Stimulated activated CD8-positive, alpha-beta memory T cell treated with anti-CD3 and anti-CD28 coated beads, Interleukin-4, amount 100 ng/mL, for 1 hour (primary cell): ENCODE measurements at places on chromosomes 2 and 18.

- DNase-seq = no peak
These were observed 1541.5 kb downstream of the LRP1B start for GRCh38 chr2:140589273-140589672.

- no peak for DNase-seq
These were observed 22.1 kb upstream of the CNOT11 start for GRCh38 chr2:101230541-101231001.

GRCh38 chr2:11998626-11999378 lies 252.4 kb downstream of the LPIN1 start:
- no peak for DNase-seq

DNA sequence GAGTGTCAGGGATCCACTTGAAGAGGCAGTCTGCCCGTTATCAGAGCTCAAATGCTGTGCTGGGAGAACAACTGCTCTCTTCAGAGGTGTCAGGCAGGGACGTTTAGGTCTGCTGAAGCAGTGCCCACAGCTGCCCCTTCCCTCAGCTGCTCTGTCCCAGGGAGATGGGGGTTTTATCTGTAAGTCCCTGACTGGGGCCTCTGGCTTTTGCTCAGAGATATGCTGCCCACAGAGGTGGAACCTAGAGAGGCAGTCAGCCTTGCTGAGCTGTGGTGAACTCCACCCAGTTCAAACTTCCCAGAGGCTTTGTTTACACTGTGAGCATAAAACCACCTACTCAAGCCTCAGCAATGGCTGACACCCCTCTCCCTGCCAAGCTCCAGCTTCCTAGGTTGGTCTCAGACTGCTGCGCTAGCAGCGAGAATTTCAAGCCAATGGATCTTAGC lies 38.1 kb downstream of the PLEK start:
- DNase-seq = no peak

GRCh38 chr18:3690764-3691066 lies 240.7 kb downstream of the TGIF1 start:
- DNase-seq = no peak

DNA sequence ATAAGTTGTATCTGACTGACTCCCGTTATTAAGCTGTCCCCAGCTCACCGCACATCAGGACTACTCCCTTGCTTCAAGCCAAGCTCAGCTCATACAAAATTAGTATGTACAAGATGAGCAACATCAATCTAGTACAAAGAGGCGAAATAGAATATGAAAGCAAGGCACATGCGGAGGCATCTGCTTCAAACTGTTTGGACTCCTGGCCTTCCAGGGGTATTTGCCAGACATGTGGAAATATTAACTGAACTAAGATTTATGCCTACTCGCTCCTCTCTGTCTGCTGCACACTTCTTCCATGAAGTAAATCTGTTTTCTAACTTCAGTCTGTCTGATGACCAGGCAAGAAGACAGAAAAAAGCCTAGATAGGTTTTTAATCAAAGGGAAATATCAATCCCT lies 499.8 kb downstream of the PID1 start:
- DNase-seq = no peak

- peak; percentile 17 for DNase-seq
These were observed 16.6 kb downstream of the MALT1 start for GRCh38 chr18:58687871-58688308.

GRCh38 chr2:11505652-11506610 lies 27.9 kb upstream of the GREB1 start:
- DNase-seq = no peak

GRCh38 chr2:232761301-232761907 lies 15.0 kb downstream of the KCNJ13 start:
- peak; percentile 2 for DNase-seq

GRCh38 chr2:231133365-231134099 lies 8.7 kb upstream of the HTR2B start:
- DNase-seq = no peak

GRCh38 chr2:196183528-196184231 lies 12.3 kb upstream of the STK17B start:
- DNase-seq = no peak
